ENCODE measurements at places on chromosomes 5 and 9.

GRCh38 chr5:22757776-22758175, 95.4 kb downstream of the CDH12 start:
- DNase-seq: no peak

DNA sequence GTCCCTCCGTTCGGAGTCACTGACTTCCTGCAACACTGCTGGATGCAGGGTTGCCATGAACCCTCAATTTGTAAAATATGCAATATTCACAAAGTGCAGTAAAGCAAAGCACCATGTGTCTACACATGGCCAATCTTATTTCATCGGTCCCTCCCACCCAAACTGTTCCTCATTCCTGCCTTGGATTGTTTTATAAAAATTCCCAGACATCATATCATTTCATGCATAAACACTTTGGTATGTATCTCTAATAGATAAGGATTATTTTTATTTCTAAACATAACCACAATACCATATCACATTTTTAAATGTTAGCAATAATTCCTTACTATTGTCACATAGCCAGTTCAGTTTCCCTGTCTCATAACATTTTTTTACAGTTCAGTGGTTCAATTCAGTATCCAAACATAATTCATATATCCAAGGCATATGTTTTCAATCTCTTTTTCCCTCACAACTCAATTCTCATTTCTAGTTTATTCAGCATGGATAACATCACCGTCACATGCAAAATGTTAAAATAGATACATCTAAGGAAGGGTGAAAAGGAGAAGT, 82.0 kb upstream of the PCAT7 start:
- no peak for DNase-seq

DNA sequence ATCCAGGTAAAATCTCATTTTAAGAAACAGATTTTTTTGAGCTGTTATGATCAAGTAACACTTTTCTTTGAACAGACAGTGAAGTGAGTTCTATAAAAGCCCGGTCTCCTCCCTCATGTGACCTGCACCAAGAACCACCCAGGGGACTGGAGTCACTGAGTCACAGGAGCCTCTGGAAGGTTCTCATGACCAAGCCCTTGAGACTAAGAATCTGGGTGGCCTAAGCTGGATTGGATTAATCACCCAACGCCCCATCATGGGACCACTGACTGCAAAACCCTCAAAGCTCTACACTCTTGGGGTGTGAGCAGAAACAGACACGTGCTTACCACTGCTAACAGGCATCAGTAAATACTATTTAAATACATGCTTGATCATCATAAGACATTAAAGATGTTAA, 48.4 kb downstream of the SECISBP2 start:
- no peak for DNase-seq

- DNase-seq: no peak
Measured at GRCh38 chr5:42349163-42349562, 74.1 kb upstream of the GHR start.

GRCh38 chr9:88732128-88732527, 197.2 kb downstream of the NXNL2 start:
- DNase-seq: no peak

DNA sequence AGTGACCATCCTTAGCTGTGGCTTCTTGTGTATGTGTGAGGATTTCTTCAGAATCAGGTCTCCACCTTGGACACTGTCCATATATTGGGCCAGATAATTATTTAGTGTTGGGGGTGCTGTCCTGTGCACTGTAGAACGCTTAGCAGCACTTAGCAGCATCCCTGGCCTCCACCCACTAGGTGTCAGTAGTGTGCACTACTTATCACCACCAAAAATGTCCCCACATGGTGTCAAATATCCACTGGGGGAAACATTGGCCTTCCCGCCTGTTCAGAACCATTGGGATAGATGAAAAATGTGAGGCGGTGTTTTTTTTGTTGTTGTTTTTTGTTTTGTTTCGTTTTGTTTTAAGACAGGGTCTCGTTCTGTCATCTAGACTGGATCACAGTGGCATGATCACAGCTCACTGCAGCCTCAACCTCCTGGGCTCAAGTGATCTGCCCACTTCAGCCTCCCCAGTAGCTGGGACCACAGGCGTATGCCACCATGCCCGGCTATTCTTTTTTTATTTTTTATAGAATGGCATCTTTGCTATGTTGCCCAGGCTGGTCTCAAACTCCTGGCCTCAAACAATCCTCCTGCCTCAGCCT, 67.7 kb downstream of the TENT4A start:
- DNase-seq: no peak

GRCh38 chr9:34451135-34451534, 7.2 kb downstream of the FAM219A start:
- no peak for DNase-seq

DNA sequence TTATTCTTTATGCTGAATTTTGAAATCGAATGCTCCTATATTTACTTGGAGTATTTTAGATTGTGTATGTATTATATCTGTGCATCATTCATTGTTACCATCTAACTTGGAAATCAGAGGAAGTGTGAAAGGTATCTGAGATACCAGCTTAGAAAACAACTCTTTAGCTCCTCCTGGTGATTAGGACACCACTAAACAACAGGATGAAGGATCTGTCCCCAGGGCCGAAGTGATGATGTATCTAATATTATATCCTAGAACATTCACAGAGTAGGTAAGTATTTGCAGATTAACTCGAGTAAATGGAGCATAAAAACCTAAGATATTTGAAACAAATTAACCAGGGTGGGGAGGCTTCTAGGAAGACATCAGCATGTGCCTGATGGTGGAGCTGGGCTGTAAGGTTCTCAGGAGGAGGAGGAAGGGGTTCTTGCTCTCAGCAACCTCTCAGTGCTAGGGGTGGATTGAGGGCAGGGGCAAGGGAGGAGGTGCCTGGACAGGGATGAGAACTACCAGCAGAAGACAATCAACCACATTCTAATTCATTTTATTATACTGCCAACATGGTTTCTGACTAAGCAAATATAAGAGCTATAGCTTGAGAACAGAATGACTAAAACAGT, 2.6 kb upstream of the NFIL3 start:
- no peak for DNase-seq

- DNase-seq: no peak
Measured at GRCh38 chr5:133709209-133709725, 96.9 kb upstream of the FSTL4 start.

DNA sequence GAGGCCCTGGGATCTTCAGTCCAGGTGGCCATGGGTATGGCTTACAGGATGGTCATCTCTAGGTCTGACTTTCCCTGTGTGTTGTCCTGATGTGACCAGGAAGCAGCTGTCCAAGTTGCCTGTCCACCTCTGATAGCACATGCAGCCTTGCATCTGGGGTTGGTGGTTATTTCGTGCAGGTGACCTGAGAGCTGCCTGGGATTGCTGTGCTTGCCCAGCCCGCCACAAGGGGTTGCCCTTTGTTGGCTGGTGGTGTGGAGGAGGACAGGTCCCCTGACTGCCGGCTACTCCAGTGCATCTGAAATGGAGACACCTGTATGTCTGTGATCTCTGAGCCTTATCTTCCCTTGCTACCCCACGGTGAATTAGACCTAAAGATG, 212.6 kb downstream of the ARHGAP26 start:
- DNase-seq: no peak

- DNase-seq: no peak
Measured at GRCh38 chr9:32741706-32742105, 41.6 kb upstream of the TMEM215 start.

DNA sequence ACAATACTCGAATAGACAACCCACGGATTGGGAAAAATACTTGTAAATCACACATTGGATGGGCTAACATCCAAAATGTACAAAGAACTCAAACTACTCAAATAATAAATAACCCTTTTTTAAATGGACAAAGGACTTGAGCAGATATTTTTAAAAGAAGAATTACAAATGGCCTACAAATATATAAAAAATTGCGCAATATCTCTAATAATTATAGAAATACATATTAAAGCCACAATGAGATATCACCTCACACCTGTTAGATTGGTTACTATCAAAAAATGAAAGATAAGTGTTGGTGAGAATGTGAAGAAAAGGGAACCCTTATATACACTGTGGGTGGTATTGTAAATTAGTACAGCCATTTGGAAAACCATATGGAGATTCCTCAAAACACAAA, 40.8 kb upstream of the ADAMTS19 start:
- no peak for DNase-seq

DNA sequence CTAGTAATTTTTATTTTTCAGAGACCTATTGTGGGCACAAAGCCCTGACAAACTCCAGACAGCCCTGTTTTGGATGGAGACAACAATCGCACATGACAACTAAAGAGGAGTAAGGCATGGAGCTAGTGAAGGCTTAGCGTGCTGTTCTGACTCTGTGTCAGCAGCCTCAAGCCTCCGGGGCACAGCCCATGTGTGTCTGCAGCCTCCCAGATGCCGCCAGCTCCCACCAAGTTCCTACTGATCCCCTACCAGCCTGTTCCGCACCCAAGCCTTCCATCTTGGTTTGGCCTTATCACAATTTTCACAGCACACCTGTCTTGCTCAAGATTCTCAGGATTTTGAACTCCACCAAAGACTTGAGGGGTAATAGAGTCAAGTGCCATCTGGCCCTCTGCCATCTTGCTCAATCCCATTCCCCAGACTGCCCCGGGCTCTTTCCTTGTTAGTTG, 70.3 kb upstream of the SH3PXD2B start:
- DNase-seq: no peak
